Retina (tissue), 1 donor: ENCODE measurements at places on chromosomes 6 and 20.

DNA sequence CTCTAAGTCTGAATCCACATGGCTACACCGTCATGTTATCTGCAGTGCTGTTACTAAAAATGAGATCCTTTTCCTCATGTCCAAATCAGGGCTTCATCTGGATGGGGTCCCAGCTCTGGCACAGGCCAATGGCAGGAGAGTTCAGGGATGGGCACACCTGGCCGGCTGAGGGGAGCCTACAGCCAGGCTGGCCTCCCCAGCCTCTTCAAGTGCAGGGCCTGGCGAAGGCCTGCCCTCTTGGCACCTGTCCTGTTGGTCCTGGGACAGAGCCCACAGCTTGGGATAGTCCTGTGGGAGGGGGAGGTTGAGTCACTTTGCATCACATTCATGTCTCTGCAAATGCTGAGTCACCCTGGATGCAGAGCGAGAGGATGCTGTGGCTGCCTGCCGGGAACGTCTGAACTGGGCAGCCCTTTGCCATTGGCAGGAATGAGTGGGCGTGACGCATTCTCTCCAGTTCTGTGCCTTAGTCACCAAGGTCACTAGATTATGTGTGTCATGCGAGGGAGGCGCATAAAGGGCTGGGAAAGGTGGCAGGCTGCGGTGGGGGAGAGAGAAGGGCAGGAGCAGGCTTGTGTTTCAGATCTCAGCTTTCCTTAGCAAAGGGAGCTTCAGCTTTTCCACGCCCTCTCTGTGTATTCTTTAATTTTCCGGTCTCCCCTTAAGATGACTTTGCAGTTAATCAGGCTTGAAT lies 223.2 kb upstream of the ECI2 start:
- DNase-seq, result no peak

- no peak for DNase-seq
These were observed 114.7 kb upstream of the ZNF217 start for GRCh38 chr20:53708129-53708968.

DNA sequence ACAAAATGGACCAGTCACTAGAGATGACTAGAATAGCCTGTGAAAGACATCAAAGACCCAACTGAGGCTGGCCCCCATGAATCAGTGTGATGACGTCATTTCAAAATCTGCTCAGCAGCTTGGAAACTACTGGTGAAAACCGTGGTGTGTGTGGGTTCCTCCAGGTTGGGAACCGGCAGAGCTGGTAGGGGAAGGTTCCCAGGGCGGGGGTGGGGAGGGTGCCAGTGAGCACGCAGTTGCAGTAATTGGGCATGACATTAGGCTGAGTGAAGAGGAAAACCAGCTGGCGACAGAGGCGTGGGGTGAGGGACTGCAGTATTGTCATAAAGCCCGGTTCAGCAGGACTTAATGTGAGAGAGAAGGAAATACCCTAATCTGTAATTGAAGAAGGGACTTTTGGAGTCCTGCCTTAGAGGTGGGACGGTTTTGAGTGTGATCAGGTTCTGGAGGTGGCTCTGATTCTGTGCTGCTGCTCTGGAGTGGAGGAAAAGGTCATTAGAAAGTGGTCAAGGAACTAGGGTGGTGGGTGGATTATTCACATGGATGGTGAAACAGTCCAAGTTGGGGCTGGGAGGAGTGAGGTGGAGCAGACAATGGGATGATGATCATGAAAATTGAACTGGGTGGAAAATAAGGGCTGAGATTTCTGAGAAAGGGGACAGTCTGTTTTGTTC lies 52.0 kb upstream of the MTHFD1L start:
- peak; percentile 71 for DNase-seq

DNA sequence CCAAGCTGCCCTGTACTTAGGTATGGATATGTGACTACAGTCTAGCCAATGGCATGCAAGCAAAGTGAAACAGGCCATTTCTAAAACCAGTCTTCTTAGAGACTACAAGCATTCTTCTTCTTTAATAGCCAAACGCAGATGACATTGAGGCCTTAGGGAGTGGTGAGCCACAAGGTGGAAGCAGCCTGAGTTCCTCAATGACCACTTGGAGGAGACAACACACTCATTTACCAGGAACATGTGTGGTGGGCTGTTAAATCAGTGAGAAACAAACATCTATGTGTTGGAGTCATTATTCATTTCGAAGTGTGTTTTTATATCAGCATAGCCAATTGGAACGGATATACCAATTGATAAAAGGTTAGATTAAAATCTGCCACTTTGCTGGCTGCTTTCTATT lies 122.0 kb downstream of the GFRAL start:
- DNase-seq, result peak; percentile 2

GRCh38 chr6:134544737-134545136 lies 226.8 kb upstream of the SGK1 start:
- no peak for DNase-seq

DNA sequence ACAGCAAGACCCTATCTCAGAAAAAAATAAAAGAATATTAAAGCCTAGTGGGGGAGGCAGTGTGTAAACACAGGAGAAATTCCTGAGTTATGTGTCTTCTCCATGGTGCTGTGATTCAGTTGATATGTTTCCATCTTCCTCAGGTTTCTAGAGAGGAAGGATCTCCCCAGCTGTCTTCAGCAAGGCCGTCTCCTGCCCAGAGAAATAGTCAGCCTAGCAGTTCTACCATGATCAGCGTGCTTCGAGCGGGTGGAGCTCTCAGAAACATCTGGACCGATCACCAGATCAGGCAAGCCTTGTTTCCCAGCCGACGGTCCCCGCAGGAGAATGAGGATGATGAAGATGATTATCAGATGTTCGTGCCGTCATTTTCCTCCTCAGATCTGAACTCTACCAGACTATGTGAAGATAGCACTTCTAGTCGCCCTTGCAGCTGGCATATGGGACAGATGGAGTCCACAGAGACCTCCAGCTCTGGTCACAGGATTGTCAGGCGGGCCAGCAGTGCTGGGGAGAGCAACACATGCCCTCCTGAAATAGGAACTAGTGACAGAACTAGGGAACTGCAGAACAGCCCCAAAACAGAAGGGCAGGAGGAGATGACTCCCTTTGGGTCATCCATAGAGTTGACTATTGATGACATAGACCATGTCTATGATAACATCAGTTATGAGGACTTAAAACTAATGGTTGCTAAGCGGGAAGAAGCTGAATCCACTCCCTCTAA lies 34.9 kb upstream of the MTHFD1L start:
- no peak for DNase-seq

DNA sequence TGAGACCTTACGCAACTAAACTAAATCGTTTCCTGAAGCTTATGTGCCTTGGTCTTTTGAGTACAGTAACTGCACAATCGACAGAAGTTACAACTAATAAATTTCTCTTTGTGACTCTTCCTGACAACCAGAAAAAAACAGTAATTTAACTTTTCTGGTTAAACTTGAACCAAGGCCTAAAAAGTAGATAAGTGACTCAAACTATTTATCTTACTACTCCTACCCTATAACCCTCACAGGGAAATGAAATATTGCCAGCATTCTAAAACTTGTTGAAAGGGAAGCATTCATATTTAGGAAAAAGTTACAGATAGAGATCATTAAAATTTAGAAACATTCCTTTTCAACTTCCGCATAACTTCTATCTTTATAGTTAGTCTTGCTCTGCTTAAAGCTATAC lies 1034.4 kb downstream of the EYS start:
- DNase-seq, result no peak

- DNase-seq, result no peak
These were observed 15.6 kb downstream of the MAFB start for GRCh38 chr20:40673442-40673841.

DNA sequence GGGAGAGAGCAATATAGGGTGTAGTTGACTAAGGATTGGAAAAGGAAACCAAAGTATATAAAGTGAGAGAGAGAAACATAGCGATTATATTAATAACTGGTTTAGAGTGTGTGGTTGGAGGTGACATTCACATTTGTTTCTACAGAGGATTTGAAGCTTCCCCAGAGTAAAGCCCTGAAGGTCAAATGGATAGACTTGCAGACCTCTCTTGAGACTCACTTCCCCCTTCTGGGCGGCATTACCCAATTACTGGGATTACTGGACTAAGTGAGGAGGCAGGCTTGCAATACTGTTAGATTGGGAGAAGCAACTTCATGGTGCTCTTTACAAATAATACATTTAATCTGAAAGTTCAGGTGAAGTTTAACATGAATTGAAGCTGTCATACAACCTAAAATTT lies 10.7 kb downstream of the FIG4 start:
- no peak for DNase-seq

GRCh38 chr6:5278565-5279120 lies 17.3 kb downstream of the FARS2 start:
- no peak for DNase-seq

- DNase-seq, result no peak
These were observed 125.6 kb downstream of the TSHZ2 start for GRCh38 chr20:53097791-53098190.

DNA sequence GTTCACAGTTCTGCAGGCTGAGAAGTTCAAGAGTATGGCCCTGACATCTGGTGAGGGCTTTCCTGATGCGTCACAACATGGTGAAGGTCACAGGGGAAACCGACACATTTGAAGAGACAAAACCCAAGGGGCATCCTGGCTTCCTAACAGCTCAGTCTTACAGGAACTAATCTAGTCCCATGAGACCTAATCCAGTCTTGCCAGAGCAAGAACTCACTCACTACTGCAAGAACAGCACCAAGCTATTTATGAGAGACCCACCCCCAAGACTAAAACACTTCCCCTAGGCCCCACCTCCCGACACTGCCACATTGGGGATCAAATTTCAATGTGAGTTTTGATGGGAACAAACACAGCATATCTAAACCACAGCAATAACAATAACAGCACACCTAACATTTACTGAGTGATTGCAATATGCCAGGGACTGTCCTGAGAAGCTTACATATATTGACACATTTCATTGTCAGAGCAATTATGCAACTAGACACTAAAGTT lies 46.6 kb downstream of the TPBG start:
- DNase-seq, result no peak
